ENCODE measurements at places on chromosomes 1 and 21.

DNA sequence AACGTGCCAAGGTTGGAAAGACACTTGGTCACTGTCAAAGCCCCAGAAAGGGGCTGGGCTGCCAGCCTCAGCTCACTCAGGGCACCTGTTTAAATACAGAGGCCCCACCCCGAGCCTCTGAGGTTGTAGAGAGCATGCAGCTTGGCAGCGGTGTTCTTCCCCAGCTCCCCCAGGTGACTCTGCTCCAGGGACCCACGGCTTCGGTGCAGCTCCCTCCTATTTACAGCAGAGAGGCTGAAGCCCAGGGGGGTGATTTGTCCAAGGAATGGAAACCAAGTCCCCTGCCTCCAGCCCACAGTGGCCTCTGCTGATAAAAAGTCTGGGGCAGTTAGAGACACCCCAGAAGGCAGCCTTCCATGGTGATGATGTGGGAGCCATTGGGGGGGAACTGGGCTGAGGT, 9.1 kb upstream of the C1QA start:
- DNase-seq, result no peak

DNA sequence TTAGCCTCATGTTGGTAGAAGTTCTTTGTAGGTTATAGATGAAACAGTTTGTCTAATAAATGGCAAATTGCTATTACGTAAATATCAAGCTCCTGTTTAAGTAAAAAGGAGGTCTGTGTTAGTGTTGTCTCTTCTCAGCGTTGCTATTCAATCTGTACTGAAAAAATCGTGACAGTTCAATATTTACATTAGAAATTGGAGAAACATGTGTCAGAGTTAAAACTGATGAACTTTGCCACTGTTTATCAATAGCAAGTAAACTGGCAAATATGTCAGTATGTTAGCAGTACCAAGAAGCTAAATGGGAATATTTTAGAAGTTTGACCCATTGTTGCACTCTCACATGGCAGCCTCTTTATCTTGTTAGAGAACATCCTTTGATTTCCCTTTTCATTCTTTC, 218.5 kb downstream of the GPR52 start:
- no peak for DNase-seq

GRCh38 chr1:112011202-112011601, 21.7 kb upstream of the KCND3 start:
- no peak for DNase-seq

GRCh38 chr1:225523263-225523950, 95.6 kb upstream of the LBR start:
- no peak for DNase-seq

- no peak for DNase-seq
These were observed 469.8 kb upstream of the ZP4 start for GRCh38 chr1:238360474-238360873.

Data from HFF-Myc (cell line).